ENCODE measurements at places on chromosomes 16 and 17.

- DNase-seq, result no peak
Observed at GRCh38 chr17:16286009-16286946, 67.0 kb downstream of the CENPV start.

- DNase-seq, result no peak
Observed at GRCh38 chr16:27118526-27118925, 51.8 kb downstream of the C16orf82 start.

DNA sequence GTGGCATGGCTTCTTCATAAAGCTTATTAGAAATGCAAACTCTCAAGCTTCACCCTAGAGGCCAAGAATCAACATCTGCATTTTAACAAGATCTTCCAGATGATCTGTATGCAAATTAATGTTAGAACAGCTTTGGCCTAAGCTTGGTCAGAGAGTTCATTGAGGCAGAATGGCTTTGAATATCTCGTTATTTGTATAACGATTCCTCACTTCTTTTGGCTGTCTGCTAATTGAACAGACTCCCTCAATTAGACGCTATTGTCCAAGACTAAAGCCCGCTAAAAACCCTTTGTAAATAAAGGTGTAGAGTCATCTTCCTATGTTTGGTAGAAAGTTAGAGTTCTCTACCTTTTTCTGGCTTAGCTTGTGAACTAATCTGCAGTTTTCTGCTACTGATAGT, 1453.7 kb downstream of the CDH8 start:
- no peak for DNase-seq

- DNase-seq, result no peak
Observed at GRCh38 chr17:19386974-19387920, at the start of gene MFAP4. Gene MFAP4, minus strand, starts transcription at chr17:19387190. Its CDS starts 35 bp downstream, at chr17:19387155.

- no peak for DNase-seq
Observed at GRCh38 chr16:2196162-2196980, at the start of gene CASKIN1. Gene CASKIN1, minus strand, starts transcription at chr16:2196605. Its CDS starts 173 bp downstream, at chr16:2196432.

GRCh38 chr17:21388066-21388465, 11.9 kb downstream of the KCNJ12 start:
- no peak for DNase-seq

DNA sequence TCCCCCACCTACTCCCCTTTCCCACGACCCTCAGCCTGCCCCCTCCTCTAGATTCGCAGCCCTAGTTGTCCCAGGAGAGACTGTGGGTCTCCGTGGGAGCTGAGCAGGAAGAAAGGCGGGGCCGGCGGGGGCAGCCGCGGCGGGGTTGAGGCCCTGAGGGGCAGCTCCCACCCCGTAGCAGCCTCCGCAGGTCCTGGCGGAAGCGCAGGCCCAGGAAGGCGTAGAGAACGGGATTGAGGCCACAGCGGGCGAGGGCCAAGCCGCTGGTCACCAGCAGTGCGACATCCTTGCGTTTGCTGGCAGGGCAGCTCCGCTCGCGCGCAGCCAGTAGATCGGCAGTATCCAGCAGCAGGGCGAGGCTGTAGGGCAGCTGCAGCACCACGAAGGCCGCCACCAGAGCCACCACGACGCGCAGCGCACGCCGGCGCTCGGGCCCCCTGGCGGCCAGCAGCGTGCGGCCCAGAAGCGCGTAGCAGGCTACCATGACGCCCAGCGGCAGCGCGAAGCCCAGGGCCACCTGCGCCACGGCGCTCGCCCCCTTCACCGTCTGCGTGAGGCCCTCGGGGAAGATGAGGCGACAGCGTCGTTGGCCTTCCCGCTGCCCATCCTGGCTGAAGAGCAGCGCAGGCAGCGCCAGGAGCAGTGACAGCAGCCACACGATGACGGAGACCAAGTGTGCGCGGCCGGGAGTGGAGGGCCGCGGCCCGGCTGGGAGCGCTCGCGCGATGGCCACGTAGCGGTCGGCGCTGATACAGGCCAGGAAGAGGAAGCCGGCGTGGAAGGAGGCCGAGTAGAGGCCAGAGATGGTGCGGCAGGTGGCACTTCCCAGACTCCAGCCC, 1.9 kb downstream of the CCR10 start:
- DNase-seq, result no peak

- DNase-seq, result no peak
Observed at GRCh38 chr17:7486181-7486580, 2.0 kb downstream of the POLR2A start.

Measured in cerebellar nuclear complex (tissue), 1 donor.